ENCODE measurements at places on chromosomes 3 and 15.

DNA sequence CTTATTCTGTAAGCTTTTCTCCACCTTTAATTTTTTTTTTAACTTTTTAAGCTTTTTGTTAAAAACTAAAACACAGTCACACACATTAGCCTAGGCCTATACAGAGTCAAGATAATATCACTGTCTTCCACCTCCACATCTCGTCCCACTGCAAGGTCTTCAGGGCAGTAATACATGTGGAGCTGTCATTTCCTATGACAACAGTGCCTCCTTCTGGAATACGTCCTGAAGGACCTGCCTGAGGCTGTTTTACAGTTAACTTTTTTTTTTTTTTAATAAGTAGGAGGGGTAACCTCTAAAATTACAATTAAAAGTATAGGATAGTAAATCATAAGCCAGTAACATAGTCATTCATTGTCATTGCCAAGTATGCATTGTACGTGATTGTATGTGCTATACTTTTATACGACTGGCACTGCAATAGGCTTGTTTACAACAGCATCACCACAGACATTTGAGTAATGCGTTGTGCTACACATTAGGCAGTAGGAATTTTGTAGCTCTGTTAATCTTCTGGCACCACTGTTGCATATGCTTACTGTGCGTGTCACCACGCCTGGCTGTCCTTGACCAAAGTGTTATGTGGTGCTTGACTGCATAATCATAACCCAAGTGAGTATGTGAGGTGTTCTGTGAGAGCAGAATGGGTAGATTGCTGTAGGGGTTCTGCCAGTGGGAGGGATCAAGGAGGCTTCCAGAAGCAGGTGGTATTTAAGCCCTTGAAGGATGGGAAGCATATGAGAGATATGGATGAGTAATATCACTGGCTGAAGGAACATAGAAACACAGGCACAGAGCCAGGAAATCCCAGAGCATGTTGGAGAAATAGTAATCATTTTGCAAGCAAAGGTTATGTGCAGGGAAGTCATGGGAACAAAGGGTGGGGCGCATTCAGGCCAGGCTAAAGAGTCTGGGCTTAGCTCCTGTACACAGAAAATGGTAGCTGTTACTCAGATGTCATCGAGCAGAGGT, 18.3 kb downstream of the FBXO22 start:
- DNase-seq = no peak

DNA sequence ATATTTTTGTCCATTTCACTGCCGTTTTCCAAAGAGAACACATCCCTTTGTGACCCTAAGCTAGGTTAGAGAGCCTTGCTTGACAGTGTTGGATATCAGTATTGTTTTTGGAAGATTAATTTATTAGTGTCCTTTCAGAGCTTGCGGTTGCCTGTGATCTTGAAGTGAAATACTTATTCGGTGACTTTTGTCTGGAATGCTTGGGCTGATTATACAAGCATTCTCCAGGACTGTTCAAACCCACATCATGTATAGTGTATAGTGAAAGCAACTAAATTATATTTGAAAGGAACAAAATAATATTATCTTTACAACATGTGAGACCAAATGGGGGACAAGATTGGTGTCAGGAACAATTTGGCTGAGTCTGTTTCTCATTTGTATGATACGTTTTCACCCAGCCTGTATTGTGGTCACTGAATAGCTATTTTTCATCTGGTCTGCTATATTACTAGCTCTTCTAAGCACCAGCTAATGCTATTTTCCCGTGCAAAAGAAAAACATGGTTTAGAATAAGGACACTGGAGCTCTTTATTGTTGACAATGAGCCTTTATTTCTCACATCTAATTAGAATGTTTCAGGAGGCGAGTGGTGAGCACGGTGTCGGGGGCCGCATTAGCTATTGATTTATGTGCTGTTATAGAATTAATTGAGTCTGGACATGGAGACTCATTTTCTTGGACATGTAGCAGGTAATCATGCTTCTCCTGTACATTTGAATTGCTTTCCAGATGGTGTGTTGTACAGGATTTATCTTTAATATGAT, 158.1 kb downstream of the APBA2 start:
- no peak for DNase-seq

DNA sequence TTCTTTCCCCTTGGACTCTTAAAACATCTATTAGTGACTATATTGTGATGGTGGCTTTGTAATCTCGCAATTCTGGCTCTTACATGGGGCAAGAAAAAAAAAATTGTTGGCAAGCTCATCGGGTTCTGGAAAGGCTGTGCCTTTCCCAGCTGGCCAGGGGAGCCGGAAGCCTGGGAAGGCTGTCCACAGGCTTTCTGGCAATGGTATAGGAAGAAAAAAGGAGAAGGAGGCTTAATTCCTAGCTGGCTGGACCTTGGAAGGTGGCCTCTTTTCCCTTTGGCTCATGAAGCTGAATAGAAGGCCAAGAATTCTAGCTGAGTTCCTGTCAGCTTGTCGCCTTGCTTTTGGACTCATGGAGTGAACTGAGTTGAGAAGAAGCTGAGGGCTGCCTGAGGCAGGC, 243.5 kb upstream of the SEMA6D start:
- DNase-seq = peak; percentile 64

- DNase-seq = no peak
Measured at GRCh38 chr15:95401587-95401986, 928.9 kb upstream of the NR2F2 start.

DNA sequence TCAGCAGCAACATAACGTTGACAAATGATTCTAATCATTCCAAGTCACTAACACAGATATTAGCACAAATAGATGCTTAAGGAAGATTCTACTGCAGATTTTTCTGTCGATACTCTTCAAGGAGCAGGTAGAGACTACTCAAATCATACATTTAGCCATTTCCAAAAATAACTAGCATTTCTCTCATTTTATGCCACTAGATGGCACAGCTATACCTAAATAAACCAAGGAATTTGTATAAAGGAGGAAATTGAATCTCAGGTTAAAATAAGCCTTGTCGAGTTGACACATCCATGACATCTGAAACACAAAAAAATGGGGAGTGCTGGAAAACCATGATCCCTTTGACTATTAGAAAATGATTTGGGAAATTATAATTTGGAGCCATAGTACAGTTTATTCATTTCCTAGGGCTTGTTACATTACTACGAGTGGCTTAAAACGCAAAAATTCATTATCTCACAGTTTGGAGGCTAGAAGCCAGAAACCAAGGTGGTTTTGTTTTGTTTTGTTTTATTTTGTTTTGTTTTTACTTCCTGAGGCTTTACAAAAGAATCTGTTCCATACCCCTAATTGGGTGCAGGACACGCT, 59.5 kb upstream of the STRIT1 start:
- no peak for DNase-seq

DNA sequence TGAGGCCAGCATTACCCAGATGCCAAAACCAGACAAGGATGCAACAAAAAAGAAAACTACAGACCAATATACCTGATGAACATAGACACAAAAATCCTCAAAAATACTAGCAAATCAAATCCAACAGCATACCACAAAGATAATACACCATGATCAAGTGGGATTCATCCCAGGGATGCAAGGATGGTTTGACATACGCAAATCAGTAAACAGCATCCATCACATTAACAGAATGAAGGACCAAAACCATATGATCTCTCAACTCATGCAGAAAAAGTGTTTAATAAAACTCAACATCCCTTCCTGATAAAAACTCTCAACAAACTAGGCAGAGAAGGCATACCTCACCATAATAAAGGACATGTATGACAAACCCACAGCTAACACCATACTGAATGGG, 14.0 kb upstream of the PIAS1 start:
- no peak for DNase-seq

DNA sequence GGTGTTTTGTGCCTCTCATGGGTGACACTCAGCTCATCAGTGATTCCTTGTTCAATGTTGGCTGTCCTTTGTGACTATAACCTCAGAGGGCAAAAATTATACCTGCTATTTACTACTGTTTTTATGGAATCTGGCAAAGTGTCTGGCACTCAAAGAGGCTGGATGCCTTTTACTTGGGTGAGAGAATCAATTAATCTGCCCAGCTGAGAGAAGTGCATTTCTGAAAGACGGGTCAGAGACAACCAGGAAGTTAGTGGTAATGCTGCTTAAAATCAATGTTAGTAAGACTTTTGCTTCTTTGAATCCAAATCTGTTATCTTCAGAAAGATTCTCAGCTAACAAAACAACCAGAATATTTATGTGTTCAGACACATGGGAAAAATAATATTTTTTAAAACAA, 436.2 kb upstream of the SUCLG2 start:
- no peak for DNase-seq

DNA sequence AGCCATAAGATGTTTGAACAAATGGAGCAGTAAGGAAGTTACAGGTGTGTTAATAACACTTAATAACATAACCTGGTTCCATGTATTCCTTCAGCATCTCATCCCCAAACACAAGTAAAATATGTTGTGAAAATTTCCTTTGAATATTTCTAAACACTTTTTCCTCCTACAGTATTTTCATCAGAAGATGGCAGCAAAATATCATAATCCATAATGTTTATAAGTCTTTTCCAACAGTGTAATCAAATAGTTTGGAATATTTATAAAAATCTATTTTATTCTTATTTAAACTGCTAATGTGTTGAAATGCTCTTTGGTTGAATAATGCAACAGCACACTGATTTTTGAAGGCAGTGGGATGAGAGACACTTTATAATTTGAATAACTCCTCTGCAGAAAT, 1020.5 kb downstream of the OTOL1 start:
- no peak for DNase-seq

DNA sequence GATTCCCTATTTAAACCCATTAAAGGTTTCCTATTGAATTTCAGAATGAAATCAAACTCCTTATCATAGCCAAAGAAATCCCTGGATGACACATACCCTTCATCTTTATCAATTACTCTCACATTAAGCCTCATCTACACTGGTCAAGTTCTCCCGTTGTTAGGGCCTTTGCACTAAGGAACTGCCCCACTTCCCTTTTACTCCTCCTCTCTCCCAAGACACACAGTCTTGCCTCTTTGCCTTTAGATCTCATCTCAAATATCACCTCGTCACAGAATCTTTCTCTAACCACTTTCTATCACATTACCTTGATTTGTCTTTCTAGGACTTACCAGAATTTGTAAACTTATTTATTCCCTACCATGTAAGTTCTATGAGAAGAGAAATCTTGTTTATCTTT, 117.6 kb downstream of the TMCC1 start:
- DNase-seq = no peak

GRCh38 chr3:195095035-195095703, 175.8 kb downstream of the XXYLT1 start:
- peak; percentile 41 for DNase-seq

- DNase-seq = peak; percentile 93
Measured at GRCh38 chr15:63122002-63122875, 578 bp downstream of the LACTB start.

DNA sequence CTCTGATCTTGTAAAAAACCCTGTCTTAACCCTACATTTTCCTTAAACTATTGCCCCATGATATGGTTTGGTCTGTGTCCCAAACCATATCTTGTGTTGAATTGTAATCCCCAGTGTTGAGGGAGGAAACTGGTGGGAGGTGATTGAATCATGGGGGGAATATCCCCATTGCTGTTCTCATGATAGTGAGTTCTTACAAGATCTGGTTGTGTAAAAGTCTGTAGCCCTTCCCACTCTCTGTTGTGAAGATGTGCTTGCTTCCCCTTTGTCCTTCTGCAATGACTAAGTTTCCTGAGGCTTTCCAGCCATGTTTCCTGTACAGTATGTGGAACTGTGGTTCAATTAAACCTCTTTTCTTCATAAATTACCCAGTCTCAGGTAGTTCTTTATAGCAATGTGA, 881.4 kb downstream of the DIPK2A start:
- DNase-seq = no peak

- no peak for DNase-seq
Measured at GRCh38 chr3:19931767-19932188, 2.2 kb downstream of the EFHB start.

DNA sequence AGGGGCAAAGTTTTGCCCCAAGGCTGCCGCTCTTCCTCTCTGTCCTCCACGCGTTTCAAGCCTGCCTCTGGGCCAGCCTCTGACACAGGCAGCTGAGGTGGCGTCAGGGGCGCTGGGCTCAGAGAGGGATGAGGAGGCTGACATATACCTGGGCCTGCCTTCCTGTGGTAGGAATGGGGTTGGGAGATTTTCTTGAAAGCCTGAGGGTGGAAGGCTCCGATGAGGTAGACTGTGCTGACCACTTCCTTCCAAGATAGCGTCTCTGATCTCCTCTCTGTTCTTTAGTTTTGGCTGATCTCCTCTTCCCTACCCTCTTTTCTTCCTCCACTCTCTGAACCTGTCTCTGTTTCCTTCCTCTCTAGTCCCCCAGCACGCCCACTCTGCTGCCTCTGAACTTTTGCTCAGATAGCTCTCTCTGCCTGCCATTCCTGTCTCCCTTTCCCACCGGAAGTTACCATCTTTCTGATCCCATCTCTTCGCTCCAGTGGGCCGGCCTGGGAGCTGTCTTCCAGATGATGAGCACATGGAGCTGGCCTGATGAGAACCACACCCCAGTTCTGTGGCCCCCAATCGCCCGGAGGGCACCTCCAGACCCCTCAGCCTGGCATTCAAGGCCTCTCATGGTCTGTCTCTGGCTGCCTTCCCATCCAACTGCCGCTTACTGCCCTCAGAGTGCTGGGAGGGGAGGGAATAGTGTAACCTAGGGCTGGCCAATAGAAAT, 32.5 kb upstream of the LCTL start:
- DNase-seq = no peak

GRCh38 chr3:80753021-80753420, 985.2 kb upstream of the ROBO1 start:
- no peak for DNase-seq

- no peak for DNase-seq
Measured at GRCh38 chr3:51958603-51959521, 3.7 kb downstream of the GPR62 start.

DNA sequence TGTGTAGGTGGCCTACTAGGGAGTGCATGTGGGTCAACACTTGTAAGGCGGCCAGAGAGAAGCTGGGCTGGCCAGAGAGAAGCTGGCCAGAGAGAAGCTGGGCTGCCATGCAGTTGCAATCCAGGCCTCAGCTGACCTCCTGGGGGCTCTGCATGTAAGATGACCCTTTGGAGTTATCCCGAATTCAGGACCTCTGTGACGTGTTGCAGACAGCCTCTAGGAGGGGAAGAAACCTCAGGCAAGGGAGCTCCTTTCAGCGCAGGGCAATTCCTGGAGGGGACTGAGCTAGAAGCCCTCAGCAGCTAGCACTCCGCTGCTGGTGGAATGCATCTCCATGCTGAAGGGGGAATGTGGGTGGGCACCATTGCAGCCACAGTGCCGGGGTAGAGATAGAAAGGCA, 15.8 kb upstream of the KBTBD12 start:
- DNase-seq = no peak
